Hematopoietic multipotent progenitor cell (in vitro differentiated cells): ENCODE measurements at places on chromosomes 5 and 9.

GRCh38 chr9:134983074-134983473, 65.4 kb upstream of the FCN1 start:
- no peak for DNase-seq

DNA sequence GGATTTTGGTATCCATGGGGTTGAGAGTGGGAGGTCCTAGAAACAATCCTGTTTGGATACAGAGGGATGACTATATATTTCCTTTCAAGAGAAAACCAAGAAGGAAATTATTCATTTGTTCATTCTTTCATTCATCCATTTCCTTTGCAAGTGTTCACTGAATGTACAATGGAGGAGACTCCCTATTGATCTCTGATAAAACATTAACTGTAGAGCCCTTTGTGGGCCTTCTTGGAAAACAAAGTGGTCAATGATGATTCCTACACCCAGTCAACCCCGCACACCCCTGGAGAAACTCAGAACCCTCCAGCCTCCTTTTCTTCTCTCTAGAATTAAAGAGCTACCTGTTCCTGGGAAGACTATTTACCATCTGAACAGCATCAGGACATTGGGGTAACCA, 247.3 kb downstream of the AUH start:
- DNase-seq = no peak

- DNase-seq = no peak
Measured at GRCh38 chr5:176647843-176648473, 674 bp downstream of the TSPAN17 start.

DNA sequence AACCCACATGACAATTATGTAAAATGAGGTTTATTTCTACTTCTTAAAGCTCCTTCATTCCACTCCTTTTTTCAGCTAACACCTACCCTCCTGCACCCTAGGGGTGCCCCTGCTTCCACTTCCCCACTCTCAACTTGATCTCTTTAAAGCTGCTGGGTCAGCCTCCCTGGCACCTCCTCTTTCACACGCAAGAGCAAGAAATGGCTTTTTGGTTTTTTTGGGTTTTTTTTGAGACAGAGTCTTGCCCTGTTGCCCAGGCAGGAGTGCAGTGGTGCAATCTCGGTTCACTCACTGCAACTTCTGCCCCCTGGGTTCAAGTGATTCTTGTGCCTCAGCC, 64.4 kb downstream of the SUSD1 start:
- no peak for DNase-seq

- no peak for DNase-seq
Measured at GRCh38 chr5:122056913-122057312, 21.1 kb downstream of the LOX start.
